ENCODE measurements at places on chromosomes 13 and 19.

GRCh38 chr19:41521931-41522555 is 53.9 kb upstream of the CEACAM21 start:
- peak; percentile 1 for DNase-seq

GRCh38 chr13:50437252-50437651 is 406.2 kb downstream of the DLEU7 start:
- peak; percentile 34 for DNase-seq

DNA sequence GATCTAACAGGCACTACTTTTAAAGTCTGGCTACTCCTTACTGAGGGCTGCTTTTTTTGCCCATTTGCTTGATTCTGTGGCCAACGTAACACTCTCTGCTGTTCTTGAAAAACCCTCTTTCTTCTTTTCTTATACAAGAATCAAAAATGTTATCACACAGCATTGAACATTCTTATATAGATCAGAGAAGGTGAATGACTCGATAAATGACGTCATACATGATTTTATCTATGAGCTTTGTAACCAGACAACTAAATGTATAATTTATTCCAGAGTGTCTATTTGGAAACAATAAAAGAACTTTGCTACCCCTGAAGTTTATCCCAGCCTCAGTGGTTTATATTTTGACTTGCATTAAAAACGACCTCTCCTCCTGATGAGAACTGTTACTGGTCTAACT is 12.4 kb downstream of the RFX2 start:
- no peak for DNase-seq

- peak; percentile 52 for DNase-seq
Observed at GRCh38 chr13:43227721-43228120, 204.3 kb downstream of the DNAJC15 start.

DNA sequence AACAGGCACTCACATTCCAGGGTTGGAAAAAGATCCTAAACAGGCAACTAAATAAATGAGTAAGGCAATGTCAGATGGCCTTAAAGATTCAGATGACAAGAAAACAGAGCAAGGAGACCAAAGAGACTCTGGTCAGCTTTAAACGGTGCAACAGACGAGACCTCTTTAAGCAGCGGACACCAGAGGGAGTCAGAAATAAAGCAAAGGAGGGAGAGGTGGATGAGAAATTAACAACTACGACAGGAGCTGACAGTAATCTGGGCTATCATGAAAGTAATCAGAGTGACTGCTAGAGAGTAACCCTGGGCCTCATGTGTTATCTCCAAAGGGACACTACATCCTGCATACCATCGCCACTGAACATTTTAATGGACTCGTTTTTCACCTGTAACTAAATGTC is 1.1 kb downstream of the ZNF550 start:
- DNase-seq, result peak; percentile 17

DNA sequence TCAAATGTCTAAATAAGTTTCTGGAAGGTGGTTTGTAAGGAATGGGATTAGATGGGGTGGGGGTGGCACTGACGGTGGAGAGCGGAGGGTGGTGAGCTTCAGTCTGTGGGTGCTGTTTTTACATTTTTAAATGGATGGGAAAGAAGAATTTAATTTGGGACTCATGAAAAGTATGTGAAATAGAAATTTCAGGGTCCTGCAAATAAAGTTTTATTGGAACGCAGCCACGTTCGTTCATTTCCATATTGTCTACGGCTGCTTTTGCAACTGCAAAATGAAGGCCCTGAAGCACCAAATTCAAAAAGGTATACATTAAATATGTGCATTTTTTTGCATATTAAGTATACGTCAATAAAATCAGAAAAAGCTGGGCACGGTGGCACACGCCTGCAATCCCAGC is 9.9 kb downstream of the KANK2 start:
- DNase-seq, result no peak

DNA sequence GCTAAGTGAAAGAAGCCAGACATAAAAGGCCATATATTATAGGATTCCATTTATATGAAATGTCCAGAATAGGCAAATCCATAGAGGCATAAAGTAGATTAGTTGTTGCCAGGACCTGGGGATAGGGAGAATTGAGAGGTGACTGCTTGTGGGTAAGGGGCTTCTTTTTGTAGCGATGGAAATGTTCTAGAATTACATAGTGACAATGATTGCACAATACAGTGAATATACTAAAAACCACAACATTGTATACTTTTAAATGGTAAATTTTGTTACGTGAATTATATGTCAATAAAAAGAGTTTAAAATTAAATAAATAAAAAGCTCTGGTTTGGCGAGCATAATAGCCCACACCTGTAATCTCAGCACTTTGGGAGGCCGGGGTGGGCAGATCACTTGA is 486.8 kb downstream of the KLF12 start:
- DNase-seq, result no peak

- no peak for DNase-seq
Observed at GRCh38 chr13:110200276-110200870, 106.6 kb downstream of the COL4A1 start.

GRCh38 chr19:41217741-41218140 is 1.3 kb upstream of the AXL start:
- no peak for DNase-seq

GRCh38 chr13:41641961-41642360 is 184.6 kb downstream of the RGCC start:
- no peak for DNase-seq

- peak; percentile 34 for DNase-seq
Observed at GRCh38 chr13:51728972-51729371, 75.0 kb downstream of the DHRS12 start.

- DNase-seq, result peak; percentile 96
Observed at GRCh38 chr19:57632987-57633831, at the start of gene ZNF211. Gene ZNF211, plus strand, starts transcription at chr19:57633168. Its CDS starts 179 bp downstream, at chr19:57633347.

- DNase-seq, result no peak
Observed at GRCh38 chr19:48149430-48149829, 20.7 kb downstream of the LIG1 start.

DNA sequence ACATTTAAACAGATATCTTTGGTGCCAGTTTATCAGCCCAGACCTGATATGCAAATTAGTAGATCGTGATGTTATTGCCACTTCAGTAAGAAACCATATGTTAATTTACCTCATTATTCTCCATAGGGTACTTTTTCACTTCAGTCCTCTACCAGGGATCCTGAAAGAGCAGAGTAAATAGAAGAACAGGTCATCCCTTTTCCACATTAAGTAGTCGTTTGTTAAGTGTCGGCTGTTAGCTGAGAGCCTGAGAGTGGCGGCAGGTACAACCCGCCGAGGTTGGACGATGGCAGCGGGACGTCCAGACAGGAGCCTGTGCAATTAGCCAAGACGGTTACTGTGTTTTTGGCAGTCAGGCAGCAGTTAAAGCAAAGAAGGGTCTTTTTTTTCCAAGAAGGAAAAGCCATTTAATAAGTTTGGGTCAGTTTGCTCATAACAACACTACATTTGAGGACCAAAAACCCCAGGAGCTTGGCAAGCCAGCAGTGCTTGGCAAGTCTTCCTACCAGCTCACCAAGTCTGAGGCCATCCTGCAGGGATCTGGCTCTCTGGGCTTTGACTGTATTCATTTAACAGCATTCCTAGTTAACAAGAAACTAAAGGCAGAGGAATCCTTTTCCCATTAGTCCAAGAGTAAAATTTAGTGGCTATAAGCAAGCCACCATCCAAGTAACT is 231.8 kb downstream of the SHISA2 start:
- no peak for DNase-seq
